Mesendoderm (in vitro differentiated cells): ENCODE measurements at places on chromosomes 4 and X.

GRCh38 chr4:72701987-72702819, 133.2 kb upstream of the ADAMTS3 start:
- no peak overlapping the region for H3K4me3 ChIP-seq
- no peaks in the 10 kb centered on the region for H3K27me3 ChIP-seq
- no peaks in the 10 kb centered on the region for H3K4me1 ChIP-seq
- H3K36me3 ChIP-seq, result no peaks in the 10 kb centered on the region

- H3K4me3 ChIP-seq, result no peak overlapping the region
- no peaks in the 10 kb centered on the region for H3K4me1 ChIP-seq
- no peaks in the 10 kb centered on the region for H3K36me3 ChIP-seq
Measured at GRCh38 chr4:88275949-88276515, 8.3 kb downstream of the PPM1K start.

- H3K4me3 ChIP-seq, result no peak overlapping the region
- no peak overlapping the region for H3K27ac ChIP-seq
- no peaks in the 10 kb centered on the region for H3K36me3 ChIP-seq
- peak; percentile 76 for DNase-seq
- no peaks in the 10 kb centered on the region for H3K27me3 ChIP-seq
- H3K4me1 ChIP-seq, result no peaks in the 10 kb centered on the region
Measured at GRCh38 chrX:119981286-119982070, 37.9 kb upstream of the NKAP start.

DNA sequence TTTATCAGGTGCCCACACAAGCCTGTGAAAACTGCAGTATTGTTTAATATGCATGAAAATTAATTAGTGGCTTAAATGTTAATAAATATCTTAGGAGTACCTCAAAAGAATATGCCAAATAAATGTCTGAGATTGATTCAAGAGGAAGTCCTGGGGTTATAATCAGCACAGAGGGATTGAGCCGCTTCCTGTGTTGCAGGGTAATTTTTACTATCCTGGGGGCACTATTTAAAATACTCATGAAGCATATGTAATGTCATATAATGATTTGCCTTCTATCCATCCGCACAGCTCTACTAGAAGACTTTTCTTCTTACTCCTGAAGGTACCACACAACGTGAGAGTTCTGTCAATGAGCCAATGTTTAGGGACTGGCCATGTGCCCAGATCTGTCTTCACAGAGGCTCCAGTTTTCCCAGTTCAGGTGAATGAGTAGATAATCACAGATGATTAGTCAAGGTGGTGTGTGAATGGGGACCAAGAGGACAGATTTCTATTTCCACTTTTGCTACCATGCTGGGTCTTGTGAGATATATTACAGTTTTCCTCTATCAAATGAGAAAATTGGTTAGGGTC, 233.3 kb downstream of the USP46 start:
- H3K27ac ChIP-seq, result no peak overlapping the region
- no peaks in the 10 kb centered on the region for H3K4me1 ChIP-seq
- H3K4me3 ChIP-seq, result no peak overlapping the region
- no peaks in the 10 kb centered on the region for H3K36me3 ChIP-seq
- no peak for DNase-seq

- no peak overlapping the region for H3K27ac ChIP-seq
- H3K27me3 ChIP-seq, result no peaks in the 10 kb centered on the region
- no peaks in the 10 kb centered on the region for H3K4me1 ChIP-seq
- peak; percentile 0 for DNase-seq
Measured at GRCh38 chrX:111164728-111165127, 68.7 kb downstream of the PAK3 start.

DNA sequence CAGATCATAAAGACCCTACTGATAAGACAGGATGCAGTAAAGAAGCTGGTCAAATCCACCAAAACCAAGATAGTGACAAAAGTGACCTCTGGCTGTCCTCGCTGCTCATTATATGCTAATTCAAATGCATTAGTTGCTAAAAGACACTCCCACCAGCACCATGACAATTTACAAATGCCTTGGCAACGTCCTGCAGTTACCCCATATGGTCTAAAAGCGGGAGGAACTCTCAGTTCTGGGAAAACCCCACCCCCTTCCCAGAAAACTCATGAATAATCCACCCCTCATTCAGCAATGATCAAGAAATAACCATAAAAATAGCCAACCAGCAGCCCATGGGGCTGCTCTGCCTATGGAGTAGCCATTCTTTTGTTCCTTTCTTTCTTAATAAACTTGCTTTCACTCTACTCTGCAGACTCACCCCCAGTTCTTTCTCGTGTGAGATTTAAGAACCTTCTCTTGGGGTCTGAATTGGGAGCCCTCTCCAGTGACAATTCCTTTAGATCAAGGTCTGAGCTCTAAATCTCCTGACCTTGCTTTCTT, 217.1 kb upstream of the STS start:
- H3K27ac ChIP-seq, result no peak overlapping the region
- H3K4me1 ChIP-seq, result no peaks in the 10 kb centered on the region
- peak; percentile 75 for DNase-seq
- no peaks in the 10 kb centered on the region for H3K36me3 ChIP-seq
- no peaks in the 10 kb centered on the region for H3K27me3 ChIP-seq

GRCh38 chr4:16264798-16265197, 38.5 kb upstream of the TAPT1 start:
- no peak overlapping the region for H3K4me3 ChIP-seq
- H3K27me3 ChIP-seq, result no peaks in the 10 kb centered on the region
- no peaks in the 10 kb centered on the region for H3K36me3 ChIP-seq
- no peak overlapping the region for H3K27ac ChIP-seq
- DNase-seq, result peak; percentile 29
- H3K4me1 ChIP-seq, result no peaks in the 10 kb centered on the region

GRCh38 chr4:15451866-15452765, 17.6 kb upstream of the CC2D2A start:
- no peak overlapping the region for H3K4me3 ChIP-seq
- no peaks in the 10 kb centered on the region for H3K27me3 ChIP-seq
- H3K4me1 ChIP-seq, result no peaks in the 10 kb centered on the region

DNA sequence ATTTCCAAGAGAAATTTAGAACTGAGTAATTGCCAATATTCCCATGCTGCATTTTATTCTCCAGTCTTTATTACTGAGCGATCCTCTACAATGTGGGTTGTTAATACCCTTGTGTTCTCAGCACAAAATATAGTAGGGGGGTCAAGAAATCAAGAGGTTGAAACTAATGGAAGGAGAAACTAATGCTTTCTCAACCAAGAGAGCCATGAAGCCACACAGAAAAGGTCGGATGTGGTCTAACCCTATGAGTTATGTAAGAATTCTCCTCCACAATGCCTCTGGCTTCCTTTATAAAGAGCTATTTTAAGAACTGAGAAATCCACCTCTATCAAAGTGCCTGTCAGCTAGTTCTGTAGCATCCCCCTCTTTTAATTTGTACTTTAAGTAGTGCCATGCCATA, 268.5 kb downstream of the CHIC1 start:
- H3K27ac ChIP-seq, result no peak overlapping the region
- no peak overlapping the region for H3K4me3 ChIP-seq
- H3K36me3 ChIP-seq, result no peaks in the 10 kb centered on the region
- no peak for DNase-seq
- no peaks in the 10 kb centered on the region for H3K27me3 ChIP-seq

DNA sequence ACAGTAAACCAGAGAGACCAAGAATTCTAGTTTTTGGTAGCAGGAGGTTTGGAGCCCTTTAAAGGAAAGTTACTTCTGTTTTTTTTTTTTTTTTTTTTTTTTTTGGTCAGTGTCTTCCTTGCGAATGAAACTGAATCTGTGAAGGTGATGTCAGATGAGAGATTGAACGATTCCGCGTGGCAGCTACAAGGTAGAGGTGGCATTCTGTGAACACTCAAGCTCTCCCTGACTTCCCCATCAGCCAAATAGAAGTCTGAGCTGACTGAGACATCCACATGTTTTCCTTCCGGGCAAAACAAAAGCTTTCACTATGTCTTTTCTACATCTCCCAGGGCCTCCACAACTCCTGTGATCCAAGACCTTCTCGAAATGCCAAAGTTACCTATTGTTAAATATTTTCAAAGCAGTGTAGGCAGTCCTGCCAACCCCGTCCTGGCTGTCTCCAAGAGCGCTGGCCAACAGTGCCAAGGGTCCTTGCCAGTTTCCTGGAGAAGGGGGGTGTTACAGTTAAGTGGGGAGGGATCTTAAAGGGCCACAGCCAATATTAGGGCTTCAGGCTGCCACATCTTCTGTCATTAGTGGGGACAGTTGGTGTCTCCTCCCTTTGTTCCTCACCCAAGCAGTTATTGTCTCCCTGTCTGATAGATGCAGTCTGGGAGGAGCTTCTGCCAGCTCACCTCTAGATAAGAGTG, 102.9 kb upstream of the SLC34A2 start:
- H3K4me1 ChIP-seq, result no peaks in the 10 kb centered on the region
- peak; percentile 22 for DNase-seq
- H3K36me3 ChIP-seq, result no peaks in the 10 kb centered on the region

- H3K27me3 ChIP-seq, result no peaks in the 10 kb centered on the region
- H3K36me3 ChIP-seq, result no peaks in the 10 kb centered on the region
- no peak for DNase-seq
- no peak overlapping the region for H3K4me3 ChIP-seq
- H3K4me1 ChIP-seq, result no peaks in the 10 kb centered on the region
- no peak overlapping the region for H3K27ac ChIP-seq
Measured at GRCh38 chr4:56424697-56425514, 10.5 kb downstream of the PPAT start.

GRCh38 chr4:153156721-153157120, 47.5 kb upstream of the TRIM2 start:
- no peak overlapping the region for H3K27ac ChIP-seq
- H3K4me3 ChIP-seq, result no peak overlapping the region
- DNase-seq, result no peak
- peaks cover 21% of the 10 kb centered on the region for H3K4me1 ChIP-seq
- H3K36me3 ChIP-seq, result no peaks in the 10 kb centered on the region
- H3K27me3 ChIP-seq, result no peaks in the 10 kb centered on the region
